ENCODE measurements at places on chromosomes 5 and 9. TPM values are rescaled to one million over a fixed set of nuclear protein-coding genes. Genes with fewer than 3 reads are reported as not detected.
A peak's percentile ranks its signal among the peaks of the same experiment; 100 is the strongest.

The PCDHGB6 gene
- total RNA-seq = 0.11 TPM

The CTXN3 gene
- total RNA-seq = not detected

The SLC45A2 gene
- 0.40 TPM for total RNA-seq

The PGM5 gene
- total RNA-seq = not detected

The ZNF462 gene
- total RNA-seq = 0.67 TPM

The MYORG gene
- 4.7 TPM for total RNA-seq

The CAVIN4 gene
- not detected for total RNA-seq

The ANKRD31 gene
- total RNA-seq = 0.51 TPM

The TLR4 gene
- 1.4 TPM for total RNA-seq

GRCh38 chr5:90645024-90645610 lies 86.5 kb downstream of the ADGRV1 start:
- DNase-seq = no peak

- no peak for DNase-seq
Measured at GRCh38 chr5:61496860-61497259, 164.8 kb downstream of the ZSWIM6 start.

GRCh38 chr5:118862596-118862995 lies 125.8 kb downstream of the DTWD2 start:
- DNase-seq = no peak

DNA sequence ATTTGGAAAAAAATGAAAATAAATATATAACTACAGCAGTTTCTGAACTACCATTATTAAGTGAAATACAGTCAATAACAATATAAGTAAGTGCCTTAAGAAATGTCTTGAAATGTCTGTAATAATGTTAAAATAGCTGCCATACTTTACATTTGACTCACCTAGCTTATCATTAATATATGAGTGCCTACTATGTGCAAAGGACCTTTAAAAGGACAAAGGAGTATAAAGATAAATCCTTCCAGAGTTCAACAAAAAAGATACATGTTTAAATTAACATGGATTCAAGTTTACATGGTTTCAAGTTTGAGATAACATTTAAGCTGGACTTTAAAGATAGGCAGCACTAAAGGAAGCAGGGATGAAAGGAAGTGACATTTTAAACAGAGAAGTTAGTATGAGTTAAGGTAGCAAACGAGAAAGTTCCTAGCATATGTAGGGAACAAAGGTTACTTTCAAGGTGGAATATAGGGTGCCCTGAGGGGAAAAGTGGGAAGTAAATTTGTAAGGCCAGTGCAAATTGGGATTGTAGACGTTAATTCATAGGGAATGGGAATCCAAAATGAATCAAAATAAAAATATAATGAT lies 8.9 kb downstream of the ITGA1 start:
- DNase-seq = no peak

- DNase-seq = no peak
Measured at GRCh38 chr9:38073882-38074281, 4.9 kb upstream of the SHB start.

- DNase-seq = no peak
Measured at GRCh38 chr5:80142996-80143395, 107.8 kb downstream of the THBS4 start.

DNA sequence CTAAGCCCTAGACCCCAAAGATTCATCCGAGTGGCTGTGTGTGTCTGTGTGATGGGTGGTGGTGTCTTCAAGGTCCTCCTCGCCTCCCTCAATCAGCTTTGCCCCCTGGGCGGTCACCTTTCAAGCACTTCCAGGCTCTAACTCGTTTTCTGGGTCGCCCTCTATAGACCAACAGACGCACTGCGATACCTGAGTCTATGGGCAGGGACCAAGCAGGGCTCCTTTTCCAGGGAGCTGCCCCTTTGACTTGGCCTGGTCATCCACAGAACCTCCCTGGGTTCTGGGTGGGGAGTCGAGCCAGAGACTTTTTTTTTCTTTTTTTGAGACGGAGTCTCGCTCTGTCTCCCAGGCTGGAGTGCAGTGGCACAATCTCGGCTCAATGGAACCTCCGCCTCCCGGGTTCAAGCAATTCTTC lies 1.1 kb downstream of the SLC27A4 start:
- peak; percentile 70 for DNase-seq

DNA sequence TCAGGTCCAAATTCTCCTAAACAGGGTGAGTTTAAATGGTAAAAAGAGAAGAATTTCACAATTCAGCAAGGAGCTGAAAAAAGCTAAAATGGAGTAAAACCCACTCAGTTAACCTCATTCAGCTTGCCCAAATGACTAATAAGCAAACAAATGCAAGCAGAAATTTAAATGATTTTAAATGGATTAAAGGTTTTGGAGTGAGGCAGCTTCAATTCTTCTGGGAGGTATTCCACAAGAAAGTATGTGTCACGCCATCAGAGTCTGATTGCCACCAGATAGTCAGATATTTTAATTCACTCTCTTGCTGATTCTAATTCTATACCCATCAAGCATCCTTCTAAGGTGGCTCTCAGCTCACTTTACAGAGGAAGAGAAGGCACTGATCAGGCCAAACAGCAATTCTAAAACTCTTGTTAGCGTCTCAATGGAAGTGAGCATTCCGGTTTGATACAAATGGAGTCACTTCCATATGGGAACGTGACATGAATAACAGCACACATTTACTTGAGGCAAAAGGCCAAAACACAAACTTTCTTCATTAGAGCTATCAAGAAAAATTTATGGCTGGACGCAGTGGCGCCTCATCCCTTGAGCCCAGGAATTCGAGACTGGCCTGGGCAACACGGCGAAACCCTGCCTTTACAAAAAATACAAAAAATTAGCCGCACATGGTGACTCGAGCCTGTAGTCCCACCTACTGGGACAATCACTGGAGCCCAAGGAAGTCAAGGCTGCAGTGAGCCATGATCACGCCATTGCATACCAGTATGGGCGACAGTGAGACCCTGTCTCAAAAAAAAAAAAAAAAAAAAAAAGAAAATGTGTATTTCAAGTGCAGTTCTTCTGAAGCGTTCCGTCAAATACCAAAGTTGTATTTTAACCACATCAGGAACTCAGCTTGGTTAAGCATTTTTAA lies 2.0 kb downstream of the CLK4 start:
- DNase-seq = no peak

DNA sequence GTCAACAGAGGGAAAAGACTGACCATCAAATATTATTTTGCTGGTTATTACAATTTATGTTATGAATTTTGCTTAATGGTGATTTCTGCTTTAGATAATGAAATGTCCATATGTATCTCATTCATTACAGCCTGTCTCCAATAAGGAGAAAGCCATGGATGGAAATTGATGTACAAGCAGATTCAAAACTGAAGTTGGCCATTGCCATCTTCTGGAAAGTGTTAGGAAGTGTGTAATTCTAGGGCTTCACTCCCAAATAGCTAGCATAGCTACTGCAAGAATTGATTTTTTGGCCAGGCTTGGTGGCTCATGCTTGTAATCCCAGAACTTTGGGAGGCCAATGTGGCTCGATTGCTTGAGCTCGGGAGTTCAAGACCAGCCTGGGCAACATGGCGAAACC lies 45.8 kb downstream of the DYNC2I2 start:
- no peak for DNase-seq
